ENCODE measurements at places on chromosomes 5 and 9. TPM values are rescaled to one million over a fixed set of nuclear protein-coding genes. Genes with fewer than 3 reads are reported as not detected.

The ARID3C gene
- not detected for total RNA-seq

The SLC1A1 gene
- 0.76 TPM for total RNA-seq

The AJM1 gene
- total RNA-seq = 4.3 TPM

The TLX3 gene
- not detected for total RNA-seq

The C7 gene
- not detected for total RNA-seq

The CTXN3 gene
- total RNA-seq = not detected

The NRARP gene
- 1.6 TPM for total RNA-seq

The TNFSF8 gene
- 47.3 TPM for total RNA-seq

The IRX2 gene
- total RNA-seq = not detected

The TMEM252 gene
- total RNA-seq = not detected

The FREM1 gene
- 0.67 TPM for total RNA-seq

The LHX2 gene
- not detected for total RNA-seq

The GLRA1 gene
- total RNA-seq = not detected

The WHRN gene
- total RNA-seq = 24.2 TPM

The BHMT2 gene
- not detected for total RNA-seq
